ENCODE measurements at places on chromosomes 12 and 14. TPM values are rescaled to one million over a fixed set of nuclear protein-coding genes. Genes with fewer than 3 reads are reported as not detected.

DNA sequence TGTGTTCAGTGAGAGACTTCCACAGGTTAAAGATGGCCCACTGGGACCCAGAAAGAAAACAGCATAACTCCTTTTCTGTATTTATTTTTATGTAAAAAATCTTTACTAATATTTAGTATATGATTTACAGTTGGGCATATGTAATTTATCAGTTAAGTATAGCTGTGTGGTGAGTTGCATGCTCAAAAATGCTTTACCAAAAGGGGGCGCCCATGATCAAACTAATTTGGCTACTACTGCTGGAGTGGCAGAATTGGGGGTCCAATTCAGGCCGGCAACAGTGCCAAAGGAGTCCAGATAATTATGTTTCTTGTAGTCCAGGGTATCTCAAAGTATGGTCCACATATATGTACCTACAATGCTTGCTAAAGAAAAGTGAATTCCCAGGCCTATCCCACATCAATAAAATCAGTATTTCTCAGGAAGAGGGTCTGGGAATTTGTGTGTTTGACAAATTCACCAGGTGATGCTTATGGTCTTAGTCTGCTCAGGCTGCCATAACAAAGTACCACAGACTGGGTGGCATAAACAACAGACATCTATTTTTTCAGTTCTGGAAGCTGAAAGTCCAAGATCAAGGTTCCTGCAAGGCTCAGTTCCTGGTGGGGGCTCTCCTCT lies 152.0 kb downstream of the KTN1 start:
- peak; percentile 42 for DNase-seq

GRCh38 chr12:57717131-57717530 lies 21.4 kb downstream of the AGAP2 start:
- no peak for DNase-seq

DNA sequence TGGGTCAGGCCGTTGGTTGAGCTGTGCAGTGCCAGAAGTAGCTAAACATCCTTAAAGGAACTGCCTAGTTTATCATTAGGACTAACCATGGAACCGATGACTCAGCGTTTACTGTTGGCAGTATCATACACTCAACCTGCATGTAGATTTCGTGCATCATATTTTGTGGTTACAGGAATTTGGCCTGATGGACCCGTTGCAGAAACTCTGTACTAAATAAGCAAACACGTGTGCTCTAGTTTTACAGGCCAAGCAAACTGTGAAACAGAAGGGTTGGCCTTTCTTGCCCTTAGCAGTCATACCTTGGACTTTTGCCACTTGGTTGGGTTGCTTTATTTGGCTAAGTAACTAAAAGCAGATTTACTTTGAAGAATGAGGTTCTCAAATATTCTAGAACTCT lies 35.6 kb downstream of the DGLUCY start:
- peak; percentile 80 for DNase-seq

GRCh38 chr12:57150400-57151000 lies 3.1 kb upstream of the LRP1-AS start:
- DNase-seq: no peak

The SLCO1C1 gene
- 7.1 TPM for total RNA-seq

The TAS2R20 gene
- 1.4 TPM for total RNA-seq

The TAS2R8 gene
- total RNA-seq: not detected

DNA sequence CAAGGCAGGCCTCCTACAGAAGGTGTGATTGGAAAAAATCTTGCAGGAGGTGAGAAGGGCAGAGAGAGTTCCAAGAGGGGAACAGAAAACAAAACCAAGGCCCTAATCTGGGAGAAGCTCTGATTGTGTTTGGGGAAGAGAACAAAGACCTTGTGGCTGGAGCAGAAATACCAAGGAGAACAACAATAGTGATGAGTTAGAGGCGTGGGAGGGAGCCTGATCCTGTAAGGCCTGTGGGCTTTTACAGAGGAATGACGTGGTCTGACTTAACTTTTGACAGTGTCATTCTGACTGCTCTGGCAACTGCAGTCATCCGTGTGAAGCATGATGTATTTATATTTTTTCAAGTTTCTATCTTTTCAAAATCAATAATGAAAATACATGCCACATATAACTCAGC lies 200.6 kb downstream of the ANO4 start:
- no peak for DNase-seq

GRCh38 chr12:6047249-6048237 lies 76.9 kb downstream of the VWF start:
- no peak for DNase-seq
